Esophagus muscularis mucosa (tissue), 4 donors: ENCODE measurements at places on chromosomes 3 and 15. TPM values are rescaled to one million over a fixed set of nuclear protein-coding genes. Genes with fewer than 3 reads are reported as not detected.

Gene LDHAL6B
- total RNA-seq: not detected

DNA sequence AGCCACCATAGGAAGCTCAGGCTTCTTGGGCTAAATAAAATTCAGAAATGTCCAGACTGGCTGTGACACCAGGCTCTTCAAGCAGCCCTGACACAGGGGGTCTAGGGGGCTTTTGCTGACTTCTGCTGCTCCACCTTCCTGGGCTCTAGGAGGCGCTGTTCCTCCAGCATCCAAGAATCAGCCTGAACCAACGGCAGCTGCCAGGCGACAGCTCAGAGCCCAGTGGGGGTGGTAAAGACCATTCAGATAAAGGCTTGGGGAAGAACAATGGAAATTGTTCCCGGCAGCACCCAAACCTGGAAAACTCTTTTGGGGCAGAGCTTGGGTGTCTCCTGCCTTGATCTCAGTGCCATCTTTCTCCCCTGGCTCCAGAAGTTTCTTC, 21.6 kb upstream of the PSTPIP1 start:
- H3K4me3 ChIP-seq: no peak overlapping the region
- no peaks in the 10 kb centered on the region for H3K27me3 ChIP-seq
- H3K27ac ChIP-seq: peak overlapping the region; percentile 52
- H3K4me1 ChIP-seq: peaks cover 16% of the 10 kb centered on the region
- no peak for DNase-seq

GRCh38 chr15:37058316-37058985, 41.9 kb downstream of the MEIS2 start:
- peaks cover 40% of the 10 kb centered on the region for H3K4me1 ChIP-seq
- H3K36me3 ChIP-seq: peaks cover 5% of the 10 kb centered on the region
- H3K4me3 ChIP-seq: no peak overlapping the region
- no peak for DNase-seq

DNA sequence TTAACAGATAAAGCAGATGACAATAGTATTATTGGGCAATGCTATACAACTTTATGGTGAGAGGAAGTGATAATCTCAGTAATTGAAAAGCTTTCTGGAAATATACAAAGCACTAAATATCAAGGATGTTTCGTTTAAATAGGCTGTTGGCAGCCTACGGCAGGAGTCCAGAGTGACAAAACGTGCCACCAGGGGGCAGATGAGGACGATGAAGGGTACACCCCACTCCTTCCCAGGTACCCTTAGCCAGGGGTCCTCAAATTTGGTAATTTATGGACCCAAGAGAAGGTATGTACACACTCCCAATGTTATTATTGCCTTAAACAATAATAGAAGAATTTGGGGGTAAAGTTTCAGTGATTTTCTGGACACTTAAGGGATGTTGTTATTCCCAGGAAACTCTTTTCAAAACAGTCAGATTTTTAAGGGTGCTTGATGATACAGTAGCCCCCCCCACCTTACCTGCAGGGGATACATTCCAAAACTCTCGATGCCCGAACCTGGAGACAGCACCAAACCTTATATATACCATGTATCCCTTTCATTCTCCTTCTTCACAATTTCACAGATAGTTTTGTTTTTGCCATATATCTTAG, 1.4 kb upstream of the MAGEL2 start:
- H3K27me3 ChIP-seq: peaks cover 69% of the 10 kb centered on the region
- no peak overlapping the region for H3K4me3 ChIP-seq
- H3K27ac ChIP-seq: no peak overlapping the region

DNA sequence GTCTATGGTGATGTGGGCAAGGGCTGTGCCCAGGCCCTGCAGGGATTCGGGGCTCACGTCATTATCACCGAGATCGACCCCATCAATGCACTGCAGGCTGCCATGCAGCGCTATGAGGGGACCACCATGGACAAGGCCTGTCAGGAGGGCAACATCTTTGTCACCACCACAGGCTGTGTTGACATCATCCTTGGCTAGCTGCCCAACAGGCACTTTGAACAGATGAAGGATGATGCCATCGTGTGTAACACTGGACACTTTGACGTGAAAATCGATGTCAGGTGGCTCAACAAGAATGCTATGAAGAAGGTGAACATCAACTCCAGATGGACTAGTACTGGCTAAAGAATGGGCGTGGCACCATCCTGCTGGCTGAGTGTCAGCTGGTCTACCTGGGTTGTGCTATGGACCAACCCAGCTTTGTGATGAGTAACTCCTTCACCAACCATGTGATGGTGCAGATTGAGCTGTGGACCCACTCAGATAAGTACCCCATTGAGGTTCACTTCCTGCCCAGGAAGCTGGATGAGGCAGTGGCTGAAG, 6.1 kb upstream of the USP8 start:
- H3K27me3 ChIP-seq: no peaks in the 10 kb centered on the region
- no peak overlapping the region for H3K27ac ChIP-seq
- H3K4me1 ChIP-seq: no peaks in the 10 kb centered on the region
- no peak for DNase-seq
- no peaks in the 10 kb centered on the region for H3K36me3 ChIP-seq
- no peak overlapping the region for H3K4me3 ChIP-seq
